Endothelial cell of umbilical vein (primary cell): ENCODE measurements at places on chromosomes 13 and 19. TPM values are rescaled to one million over a fixed set of nuclear protein-coding genes. Genes with fewer than 3 reads are reported as not detected.

Gene TMPRSS9
- total RNA-seq, result not detected in 2 replicates

Gene EDNRB
- total RNA-seq, result 2.3 and 2.6 TPM in 2 replicates

Gene FBXL12
- 25.8 and 26.9 TPM in 2 replicates for total RNA-seq

Gene ZNF841
- 17.7 and 18.6 TPM in 2 replicates for total RNA-seq

Gene ZNF471
- 2.0 and 3.1 TPM in 2 replicates for total RNA-seq

Gene FBN3
- not detected in 2 replicates for total RNA-seq

Gene ZSCAN4
- total RNA-seq, result not detected in 2 replicates

Gene APOC4
- not detected in 2 replicates for total RNA-seq

Gene ZNF793
- 0.78 and 3.8 TPM in 2 replicates for total RNA-seq

Gene NAPSA
- 0.48 TPM in 1 of 2 replicates, not detected in the other for total RNA-seq

Gene ELANE
- not detected in 2 replicates for total RNA-seq

Gene RANBP3
- total RNA-seq, result 72.3 and 87.8 TPM in 2 replicates

Gene LIG1
- 94.7 and 100 TPM in 2 replicates for total RNA-seq

Gene S1PR2
- 1.0 and 1.3 TPM in 2 replicates for total RNA-seq

GRCh38 chr19:9782338-9782737 is 13.8 kb upstream of the ZNF846 start:
- DNase-seq, result no peak

DNA sequence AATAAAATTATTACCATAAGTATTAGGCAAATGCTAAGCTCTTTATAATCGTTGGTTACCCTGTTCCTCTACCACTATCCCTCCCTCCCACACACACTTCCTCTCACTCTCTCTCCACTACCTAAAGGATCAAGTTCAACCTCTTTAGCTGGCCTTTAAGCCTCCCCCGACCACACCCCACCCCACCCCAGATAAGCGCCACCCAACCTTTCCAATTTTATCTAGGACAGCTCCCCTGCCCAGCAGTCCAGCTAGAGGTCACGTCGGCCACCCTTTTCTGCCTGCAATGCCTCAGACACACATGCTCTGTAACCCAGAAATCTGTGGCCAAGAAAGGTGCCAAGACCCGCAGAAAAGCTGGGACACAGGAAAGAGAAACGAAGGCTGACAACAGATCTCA is 1.1 kb downstream of the LYPD4 start:
- no peak for DNase-seq

- DNase-seq, result no peak
Measured at GRCh38 chr13:26041444-26041843, 10.4 kb downstream of the SHISA2 start.

GRCh38 chr13:90760639-90761038 is 586.8 kb upstream of the MIR17HG start:
- no peak for DNase-seq

- no peak for DNase-seq
Measured at GRCh38 chr13:103022336-103022735, 43.9 kb downstream of the SLC10A2 start.

- no peak for DNase-seq
Measured at GRCh38 chr19:13813147-13813546, 17.9 kb downstream of the ZSWIM4 start.

GRCh38 chr19:43504426-43505185 is at the start of gene PHLDB3:
Gene PHLDB3, minus strand, starts transcription at chr19:43504746. Its CDS starts 628 bp downstream, at chr19:43504118.
- peak; percentile 6 for DNase-seq

GRCh38 chr13:87089391-87089790 is 581.8 kb upstream of the SLITRK5 start:
- DNase-seq, result no peak

GRCh38 chr13:42148538-42148937 is 100.1 kb downstream of the DGKH start:
- DNase-seq, result no peak

GRCh38 chr13:29449726-29450125 is 145.8 kb downstream of the SLC7A1 start:
- no peak for DNase-seq

GRCh38 chr13:54018485-54018884 is 989.9 kb downstream of the OLFM4 start:
- DNase-seq, result no peak

- DNase-seq, result no peak
Measured at GRCh38 chr19:33442706-33443105, 69.2 kb downstream of the CEBPG start.

DNA sequence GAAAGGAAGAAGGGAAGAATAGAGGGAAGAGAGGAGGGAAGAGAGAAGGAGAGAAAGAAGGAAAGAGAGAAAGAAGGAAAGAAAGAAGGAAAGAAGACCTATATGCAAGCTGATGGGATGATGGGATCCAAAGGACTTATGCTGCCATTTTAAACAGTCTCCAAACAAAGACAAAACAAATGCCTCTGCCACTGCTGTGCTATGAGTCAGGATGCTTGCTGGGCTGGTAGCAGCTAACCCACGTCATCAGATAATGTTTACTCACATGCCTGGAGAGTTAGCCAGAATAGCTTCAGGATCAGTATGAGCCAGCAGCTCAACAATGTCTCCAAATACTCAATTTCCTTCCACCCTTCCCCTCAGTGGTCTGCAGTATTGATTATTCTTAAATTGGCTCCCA is 12.0 kb upstream of the ZNF274 start:
- DNase-seq, result no peak

DNA sequence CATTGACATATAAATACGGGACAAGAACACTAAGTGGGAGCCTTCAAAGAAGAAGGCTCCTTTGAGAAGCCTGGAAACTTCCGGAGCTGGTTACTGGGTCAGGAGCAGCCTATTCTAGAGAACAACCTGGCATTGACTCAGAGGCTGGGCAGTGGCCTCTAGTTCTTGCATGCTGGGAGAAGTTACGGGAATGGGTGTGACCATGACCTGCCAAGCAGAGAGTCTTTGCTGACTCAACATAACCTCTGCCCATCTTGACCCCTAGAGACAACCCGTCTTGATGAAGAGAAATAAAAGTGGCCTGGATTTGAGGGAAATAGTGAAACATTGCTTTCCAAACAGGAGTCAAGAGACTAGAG is 21.0 kb downstream of the STARD13 start:
- DNase-seq, result no peak

DNA sequence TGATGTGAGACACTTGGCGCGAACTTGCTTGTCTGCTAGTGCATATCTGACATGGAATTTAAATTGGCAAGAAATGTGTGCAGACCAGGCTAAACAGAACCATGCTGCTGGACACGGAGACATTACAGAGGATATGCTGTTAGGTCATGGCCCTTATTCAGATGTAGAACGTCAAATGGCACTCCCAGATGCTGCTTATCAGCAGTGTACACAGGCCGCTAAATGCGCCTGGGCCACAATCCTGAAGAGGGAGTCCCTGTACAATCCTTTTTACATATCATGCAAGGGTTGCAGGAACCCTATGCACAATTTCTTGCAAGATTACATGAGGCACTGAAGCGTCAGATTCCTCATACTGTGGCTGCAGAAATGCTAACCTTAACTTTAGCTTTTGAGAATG is 9.3 kb downstream of the ZNF350 start:
- DNase-seq, result no peak

DNA sequence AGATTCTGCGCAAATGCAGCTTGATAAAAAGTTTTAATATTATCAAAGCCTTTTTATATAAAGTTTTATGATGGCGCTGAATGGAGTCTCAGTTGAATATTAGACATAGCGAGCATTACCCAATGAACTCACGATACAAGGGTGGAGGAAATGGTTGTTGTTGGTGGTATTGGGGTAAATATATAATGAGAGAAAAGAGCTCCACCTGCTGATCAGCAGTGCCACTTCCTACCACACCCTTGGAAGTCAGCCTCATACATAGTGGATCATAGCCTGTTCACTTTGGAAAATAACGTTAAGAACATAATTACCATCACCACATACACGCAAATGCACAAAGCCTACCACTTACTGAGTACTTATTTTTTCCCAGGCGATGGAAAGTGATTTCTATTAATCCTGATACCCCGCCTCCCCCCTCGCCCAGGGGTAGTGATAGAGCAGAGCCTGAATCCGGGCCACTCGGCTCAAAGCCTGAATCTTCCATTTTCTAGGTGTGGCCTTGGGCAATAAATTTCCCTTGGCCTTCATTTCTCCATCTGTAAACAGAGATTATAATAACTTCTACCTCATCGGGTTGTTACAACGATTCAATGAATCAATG is 358.3 kb downstream of the KLF5 start:
- no peak for DNase-seq

GRCh38 chr13:77335543-77335942 is 8.6 kb upstream of the MYCBP2 start:
- DNase-seq, result no peak

DNA sequence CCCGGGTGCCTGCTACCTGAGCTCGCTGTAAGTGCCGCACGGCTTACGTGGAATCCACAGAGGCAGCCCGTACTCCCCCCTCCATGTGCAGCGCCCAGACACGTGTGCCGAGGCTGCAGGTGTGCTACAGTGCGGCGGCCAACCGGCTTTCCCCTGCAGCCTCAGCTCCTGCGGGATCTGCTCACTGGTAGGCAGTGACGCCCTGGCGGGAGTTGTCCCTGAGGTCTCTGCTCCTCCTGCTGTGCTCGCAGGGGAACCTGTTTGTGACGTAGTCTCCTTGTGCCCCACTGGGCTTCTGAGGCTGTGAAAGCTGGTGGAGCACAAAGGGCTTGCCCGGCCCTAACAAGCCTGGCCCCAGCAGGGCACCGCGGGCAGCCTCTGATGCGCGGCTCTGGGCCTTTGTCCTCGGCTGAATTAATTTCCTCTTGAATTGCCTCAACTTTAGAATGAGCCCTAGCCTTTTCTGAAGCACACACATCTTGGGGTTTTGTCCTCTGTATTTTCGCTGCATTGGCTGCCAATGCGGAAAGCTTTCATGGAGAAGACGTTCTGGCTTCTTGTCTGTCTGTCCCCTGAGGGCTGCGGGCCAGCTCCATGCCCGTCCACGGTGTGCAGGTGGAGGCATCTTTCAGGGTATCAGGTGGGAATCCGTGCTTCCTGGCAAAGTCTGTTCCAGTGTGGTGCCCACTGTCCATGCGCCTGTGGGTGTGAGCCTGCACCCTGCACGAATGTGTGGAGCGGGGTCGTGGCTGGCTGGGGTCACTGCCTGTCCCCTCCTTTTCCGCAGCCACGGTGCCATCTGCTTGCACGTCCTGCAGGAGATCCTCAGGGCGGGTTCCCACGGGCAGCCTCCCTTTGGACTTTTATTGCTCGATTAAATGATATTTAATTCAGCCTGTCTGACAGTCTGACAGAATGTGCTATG is 77.3 kb upstream of the MCF2L start:
- DNase-seq, result no peak

DNA sequence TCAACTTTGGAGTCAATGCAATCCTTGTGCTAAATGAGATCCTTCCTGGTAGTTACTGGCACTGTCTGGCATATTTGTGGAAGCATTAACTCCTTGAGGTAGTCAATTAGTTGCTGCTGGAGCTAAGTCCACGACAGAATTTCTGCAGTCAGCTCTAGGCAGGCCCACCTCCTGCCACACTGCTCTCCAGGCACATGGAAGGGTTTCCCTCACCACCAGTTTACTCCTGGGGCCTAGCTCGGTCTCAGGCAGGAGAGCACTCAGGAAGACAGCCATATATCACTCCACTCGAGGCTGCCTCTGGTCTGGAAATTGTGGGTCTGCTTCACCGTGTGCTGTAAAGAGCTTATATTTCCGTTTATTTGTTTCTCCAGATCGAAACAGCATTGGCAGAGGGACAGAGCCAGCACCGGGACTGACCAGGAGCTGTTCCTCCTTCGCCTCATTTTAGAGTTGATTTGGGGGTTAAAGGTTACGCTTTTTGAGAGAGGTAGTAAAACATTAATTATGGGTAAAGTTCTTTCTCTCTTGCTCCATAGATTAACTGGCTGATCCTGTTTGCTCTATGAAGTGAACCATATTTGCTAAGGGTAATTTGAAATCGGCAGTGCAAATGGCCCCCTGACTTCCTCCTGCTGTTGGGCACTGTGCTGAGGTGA is 20.6 kb upstream of the GTF3A start:
- DNase-seq, result no peak

- peak; percentile 78 for DNase-seq
Measured at GRCh38 chr19:4694211-4694987, 24.3 kb upstream of the MYDGF start.

GRCh38 chr13:70580825-70581224 is 472.6 kb upstream of the KLHL1 start:
- no peak for DNase-seq

DNA sequence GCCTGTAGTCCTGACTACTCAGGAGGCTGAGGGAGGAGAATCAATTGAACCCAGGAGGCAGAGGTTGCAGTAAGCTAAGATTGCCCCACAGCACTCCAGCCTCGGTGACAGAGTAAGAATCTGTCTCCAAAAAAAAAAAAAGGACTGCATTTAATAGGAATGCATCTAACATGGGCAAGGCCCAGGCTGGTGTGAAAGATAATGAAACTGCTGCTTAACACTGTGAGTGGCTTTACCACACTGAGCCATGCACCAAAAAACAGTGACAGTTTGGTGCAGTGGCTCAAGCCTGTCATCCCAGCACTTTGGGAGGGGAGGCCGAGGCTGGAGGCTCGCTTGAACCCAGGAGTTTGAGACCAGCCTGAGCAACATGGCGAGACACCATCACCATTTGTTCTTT is 8.6 kb downstream of the GTF2F1 start:
- DNase-seq, result no peak

GRCh38 chr13:47859165-47859564 is 141.9 kb downstream of the SUCLA2 start:
- no peak for DNase-seq

DNA sequence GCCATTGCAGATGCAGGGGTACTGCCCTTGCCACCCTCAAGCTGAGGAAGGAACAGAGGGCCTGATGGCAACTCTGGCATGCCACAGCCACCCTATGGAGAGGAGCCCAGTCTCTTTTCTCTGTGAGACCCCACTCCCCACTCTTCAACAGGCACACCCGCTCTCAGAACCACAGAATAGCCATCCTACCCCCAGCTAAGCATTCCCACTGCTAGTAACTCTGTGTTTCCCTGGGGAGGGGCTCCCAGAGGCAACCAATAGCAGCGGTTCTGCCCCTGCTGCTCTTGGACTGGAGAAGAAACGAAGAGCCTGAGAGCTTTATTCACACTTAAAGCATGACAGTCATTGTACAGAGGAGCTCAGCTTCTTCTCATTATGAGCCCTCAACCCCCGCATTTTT is 49.3 kb downstream of the UBL3 start:
- no peak for DNase-seq

- no peak for DNase-seq
Measured at GRCh38 chr19:10763828-10764339, 46.0 kb downstream of the DNM2 start.
